ENCODE measurements at places on chromosomes 13 and 19. TPM values are rescaled to one million over a fixed set of nuclear protein-coding genes. Genes with fewer than 3 reads are reported as not detected.
A peak's percentile ranks its signal among the peaks of the same experiment; 100 is the strongest.

DNA sequence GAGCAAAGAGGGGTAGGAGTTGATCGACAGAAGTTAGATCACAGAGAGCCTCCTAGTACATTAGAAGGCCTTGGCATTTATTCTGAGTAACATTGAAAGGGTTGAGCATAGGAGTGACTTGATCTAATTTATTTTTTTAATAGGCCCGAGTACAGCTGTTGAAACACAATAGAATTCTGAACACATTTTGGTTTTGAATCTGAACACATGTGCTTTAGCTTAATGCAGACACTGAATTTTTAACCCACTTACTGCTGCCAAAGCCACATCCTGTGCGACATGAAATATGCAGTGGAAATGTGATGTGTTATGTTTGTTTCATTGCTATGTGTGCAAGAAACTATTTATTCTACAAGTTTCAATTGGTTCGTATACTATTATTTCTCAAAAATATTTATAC is 1505.9 kb downstream of the PCDH9 start:
- DNase-seq: peak; percentile 73

HCST gene
- 2.0 TPM for total RNA-seq

APOC4 gene
- total RNA-seq: not detected

FCAR gene
- total RNA-seq: not detected

- no peak for DNase-seq
Measured at GRCh38 chr13:110280231-110280813, 26.6 kb downstream of the COL4A1 start.

FEM1A gene
- 9.5 TPM for total RNA-seq

METTL21C gene
- total RNA-seq: 0.17 TPM

DNA sequence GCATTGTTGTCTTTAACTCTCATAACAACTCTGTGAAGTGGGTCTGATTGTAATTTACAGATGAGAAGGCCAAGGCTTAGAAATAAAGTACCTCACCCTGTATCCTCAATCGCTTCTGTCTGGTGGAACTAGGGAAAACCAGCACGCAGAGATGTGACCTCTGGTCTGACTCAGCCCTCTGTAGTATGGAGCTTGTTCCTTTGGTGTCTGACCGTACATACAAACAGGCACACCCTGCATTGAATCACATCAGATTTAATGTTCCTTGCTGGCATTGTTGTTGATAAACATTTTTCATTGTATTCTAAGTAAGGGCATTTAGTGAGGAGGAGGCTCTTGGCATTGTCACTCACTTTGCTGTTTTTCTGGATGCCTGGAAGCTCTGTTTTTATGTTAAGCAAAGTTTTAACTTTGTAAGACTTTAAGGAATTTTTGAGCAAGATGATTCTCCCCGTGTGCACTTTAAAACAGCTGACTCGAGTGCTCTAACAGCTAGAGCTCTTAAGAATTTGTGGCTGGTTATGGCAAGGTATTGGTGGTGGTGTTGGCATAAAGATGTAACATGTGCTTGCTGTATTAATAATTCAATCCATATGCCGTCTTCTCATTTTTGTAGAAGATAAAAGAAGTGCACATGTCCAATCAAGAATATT is 89.0 kb upstream of the SPATA13 start:
- DNase-seq: peak; percentile 34

DNA sequence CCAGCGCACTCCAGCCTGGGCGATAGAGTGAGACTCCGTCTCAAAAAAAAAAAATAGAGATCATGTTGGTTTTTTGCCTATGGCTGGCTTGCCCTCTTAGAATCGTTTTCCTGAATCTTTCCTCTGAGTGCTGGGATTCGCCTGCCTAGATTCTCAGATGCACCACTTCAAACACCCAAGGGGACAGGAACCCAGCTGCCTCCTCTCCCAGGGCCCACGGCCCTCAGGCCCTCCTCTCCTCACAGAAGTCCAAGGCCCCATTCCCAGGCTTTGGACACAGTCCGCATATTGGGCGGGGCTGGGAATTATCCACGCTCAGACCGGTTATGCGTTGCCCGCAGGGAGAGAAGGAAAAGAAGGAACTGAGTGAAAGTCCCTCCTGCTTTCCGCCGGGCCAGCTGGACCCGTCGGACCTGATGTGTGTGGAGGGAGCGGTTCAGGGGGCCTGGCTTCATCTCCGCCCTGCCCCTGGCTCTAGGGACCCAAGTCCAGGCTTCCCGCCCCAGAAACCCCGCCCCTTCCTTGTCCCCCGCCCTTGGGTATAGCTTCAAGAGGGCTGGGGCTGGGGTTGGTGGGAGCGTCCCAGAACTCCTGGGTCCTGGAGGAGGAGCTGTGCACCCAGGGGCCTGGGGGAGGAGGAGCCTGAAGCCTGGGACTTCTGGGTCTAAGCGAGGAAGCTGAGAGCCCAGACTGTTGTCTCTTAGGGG is 5.8 kb downstream of the PPFIA3 start:
- DNase-seq: no peak

PSG11 gene
- not detected for total RNA-seq

- DNase-seq: no peak
Measured at GRCh38 chr19:33282036-33282671, 20.2 kb downstream of the CEBPA start.

GRCh38 chr13:30647420-30647819 is 29.7 kb downstream of the USPL1 start:
- DNase-seq: no peak

- peak; percentile 89 for DNase-seq
Measured at GRCh38 chr19:29212648-29213573, at the start of gene UQCRFS1. TSS of gene UQCRFS1 (minus strand) at chr19:29213151. CDS start at chr19:29213118, 33 bp downstream.

GRCh38 chr13:30796132-30796572 is 60.8 kb downstream of the ALOX5AP start:
- DNase-seq: peak; percentile 59

- no peak for DNase-seq
Measured at GRCh38 chr13:46864941-46865340, 31.9 kb downstream of the HTR2A start.

GSX1 gene
- total RNA-seq: not detected

GRCh38 chr19:752652-753517 is 2.0 kb downstream of the MISP start:
- peak; percentile 92 for DNase-seq

- no peak for DNase-seq
Measured at GRCh38 chr13:94764576-94765321, 52.4 kb upstream of the SOX21 start.

- no peak for DNase-seq
Measured at GRCh38 chr13:84810781-84811180, 928.5 kb upstream of the SLITRK1 start.

DNA sequence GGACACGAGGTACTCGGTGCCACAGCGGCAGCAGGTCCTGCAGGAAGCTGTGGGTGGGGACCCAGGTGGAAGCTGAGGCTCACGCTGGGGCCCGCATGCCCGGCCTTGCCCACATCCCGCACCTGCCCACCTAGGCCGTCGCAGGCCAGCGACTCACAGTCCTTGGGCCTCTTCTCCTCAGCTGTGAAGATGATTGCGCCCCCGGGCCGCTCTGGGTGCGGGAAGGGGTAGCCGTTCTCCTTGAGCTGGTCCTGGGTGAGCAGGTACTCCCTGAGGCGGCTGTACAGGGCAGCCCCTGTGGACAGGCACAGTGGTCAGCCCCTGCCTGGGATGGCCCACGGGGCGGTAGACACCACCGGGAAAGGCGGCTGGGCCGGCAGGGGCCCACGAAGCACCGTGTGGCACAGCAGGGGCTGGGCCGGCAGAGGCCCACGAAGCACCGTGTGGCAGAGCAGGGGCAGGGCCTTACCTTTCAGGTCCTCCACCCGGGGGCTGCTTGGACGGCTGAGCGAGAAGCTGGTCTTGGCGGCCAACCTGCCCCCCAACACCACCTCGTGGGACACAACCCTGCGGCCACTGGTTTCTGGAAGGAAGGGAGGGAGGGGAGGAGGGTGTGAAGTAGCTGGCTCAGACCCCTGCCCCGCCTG is 6.6 kb upstream of the ATP8B3 start:
- DNase-seq: no peak

GRCh38 chr19:29773141-29773540 is 38.6 kb upstream of the CCNE1 start:
- no peak for DNase-seq

RAB3A gene
- 2.0 TPM for total RNA-seq

FPR2 gene
- total RNA-seq: not detected

DNA sequence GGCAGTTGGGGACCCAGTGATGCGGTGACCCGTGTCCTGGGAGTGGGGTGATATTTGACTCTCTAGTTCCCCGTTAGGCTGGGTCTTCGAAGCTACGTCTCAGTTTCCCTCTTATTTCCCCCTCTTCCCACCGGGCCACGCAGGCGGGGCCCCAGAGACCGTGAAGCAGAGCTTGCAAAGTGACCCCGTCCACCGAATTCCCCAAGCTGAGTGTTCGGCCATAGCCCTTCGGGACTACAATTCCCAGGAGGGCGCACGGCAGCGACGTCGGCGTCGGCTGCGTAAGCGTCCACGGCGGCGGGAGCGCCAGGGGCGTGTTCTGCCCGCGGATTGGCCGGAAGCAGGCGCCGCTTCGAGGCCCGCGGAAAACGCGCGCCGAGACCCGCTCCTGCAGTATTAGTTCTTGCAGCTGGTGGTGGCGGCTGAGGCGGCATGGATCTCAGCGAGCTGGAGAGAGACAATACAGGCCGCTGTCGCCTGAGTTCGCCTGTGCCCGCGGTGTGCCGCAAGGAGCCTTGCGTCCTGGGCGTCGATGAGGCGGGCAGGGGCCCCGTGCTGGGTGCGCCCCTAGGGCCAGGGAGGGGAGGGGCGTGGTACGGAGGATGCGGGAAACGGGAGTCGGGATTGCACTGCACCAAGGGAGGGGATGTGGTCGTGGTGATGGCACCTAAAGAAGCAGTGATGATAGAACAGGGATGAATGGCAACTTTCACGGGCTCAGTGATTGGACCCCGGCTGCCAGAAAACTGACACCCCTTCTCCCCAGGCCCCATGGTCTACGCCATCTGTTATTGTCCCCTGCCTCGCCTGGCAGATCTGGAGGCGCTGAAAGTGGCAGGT is at the start of gene RNASEH2A:
TSS of gene RNASEH2A (plus strand) at position 343 of the 840 bp plus-strand sequence. CDS start at position 433, 90 bp downstream.
- peak; percentile 89 for DNase-seq

FKBP8 gene
- total RNA-seq: 289 TPM

FCHO1 gene
- under 0.01 TPM for total RNA-seq

DNA sequence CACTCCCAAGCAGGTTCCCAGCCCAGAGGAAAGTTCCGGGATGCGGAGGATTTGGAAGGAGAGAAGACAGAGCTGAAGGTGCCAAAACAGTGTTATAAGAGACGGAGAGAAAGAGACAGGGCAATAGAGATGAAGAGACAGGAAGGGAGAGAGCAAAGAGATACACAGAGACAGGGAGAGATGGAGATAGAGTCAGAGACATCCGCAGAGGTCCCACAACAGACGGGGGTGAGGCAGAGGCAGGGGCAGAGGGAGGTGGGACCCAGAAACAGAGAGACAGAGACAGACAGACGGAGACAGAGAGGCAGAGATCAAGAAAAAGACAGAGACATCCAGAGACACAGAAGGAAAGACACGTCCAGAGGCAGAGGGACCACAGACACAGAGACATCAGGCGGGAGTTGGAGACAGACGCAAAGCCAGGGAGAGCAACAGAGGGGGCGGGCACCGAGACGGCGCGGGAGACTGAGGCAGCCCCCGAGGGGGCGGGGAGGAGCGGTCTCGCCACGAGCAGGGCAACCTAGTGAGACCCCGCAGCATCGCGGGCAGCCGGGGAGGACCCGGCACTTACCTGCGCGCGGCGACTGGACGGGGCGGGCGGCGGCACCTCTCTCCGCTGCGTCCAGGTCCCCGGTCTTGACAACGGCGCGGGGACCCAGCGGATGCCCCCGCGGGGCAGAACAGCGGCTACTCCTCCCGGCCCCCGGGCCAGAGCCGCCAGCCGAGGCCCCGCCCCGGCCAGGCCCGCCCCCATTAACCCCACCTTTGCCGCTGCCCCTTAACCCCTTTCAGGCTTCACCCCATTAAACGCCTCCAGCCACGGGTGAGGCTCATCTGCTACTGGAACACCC is at the start of gene GPR4:
TSS of gene GPR4 (minus strand) at position 689 of the 851 bp plus-strand sequence. CDS start 10,346 bp downstream, outside the sequence.
- DNase-seq: no peak

- DNase-seq: peak; percentile 51
Measured at GRCh38 chr13:42964761-42965161, 27.3 kb downstream of the EPSTI1 start.

DNA sequence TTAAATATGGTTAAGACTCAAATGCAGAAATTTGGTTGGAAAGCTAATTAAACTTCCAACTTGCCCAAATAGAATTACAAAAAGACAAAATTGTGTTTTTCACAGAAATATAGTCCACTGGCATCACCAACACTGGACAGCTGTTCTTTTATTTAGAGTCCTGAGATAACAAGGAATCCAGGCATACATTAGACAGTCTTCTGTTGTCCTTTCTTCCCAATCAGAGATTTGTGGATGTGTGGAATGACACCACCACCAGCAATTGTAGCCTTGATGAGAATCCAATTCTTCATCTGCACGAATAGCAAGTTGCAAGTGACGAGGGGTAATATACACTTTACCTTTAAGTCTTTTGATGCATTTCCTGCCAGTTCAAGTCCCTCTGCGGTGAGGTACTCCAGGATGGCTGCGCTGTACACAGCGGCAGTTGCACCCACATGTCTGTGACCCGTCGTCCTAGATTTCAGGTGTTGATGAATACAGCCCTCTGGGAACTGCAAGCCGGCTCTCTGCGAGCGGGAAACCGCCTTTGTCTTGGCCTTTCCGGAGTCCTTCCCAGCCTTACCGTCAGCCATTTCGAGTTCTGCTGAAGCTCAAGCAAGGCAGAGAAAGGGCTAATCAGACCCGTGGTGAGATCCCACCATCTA is 14.7 kb downstream of the UBAC2 start:
- no peak for DNase-seq

DNA sequence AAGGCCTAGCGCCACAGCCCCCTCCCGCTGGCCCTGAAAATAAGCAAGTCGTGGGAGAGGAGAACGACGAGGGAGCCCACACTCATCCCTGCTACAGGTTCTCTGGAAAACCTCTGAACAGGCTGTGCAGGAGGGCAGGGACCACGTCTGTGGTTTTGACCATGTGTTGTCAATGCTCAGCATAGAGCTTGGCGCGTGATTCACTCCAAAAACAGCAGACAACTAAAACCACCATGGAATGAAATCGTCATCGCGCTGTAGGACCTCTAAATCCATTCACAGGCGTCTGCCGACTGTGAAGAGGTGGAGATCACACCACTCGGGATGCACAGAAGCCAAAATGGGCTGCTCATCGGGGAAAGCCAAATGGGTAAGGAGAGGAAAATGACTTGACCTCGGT is 121.3 kb downstream of the COL4A1 start:
- DNase-seq: peak; percentile 96

MCEMP1 gene
- not detected for total RNA-seq

DNA sequence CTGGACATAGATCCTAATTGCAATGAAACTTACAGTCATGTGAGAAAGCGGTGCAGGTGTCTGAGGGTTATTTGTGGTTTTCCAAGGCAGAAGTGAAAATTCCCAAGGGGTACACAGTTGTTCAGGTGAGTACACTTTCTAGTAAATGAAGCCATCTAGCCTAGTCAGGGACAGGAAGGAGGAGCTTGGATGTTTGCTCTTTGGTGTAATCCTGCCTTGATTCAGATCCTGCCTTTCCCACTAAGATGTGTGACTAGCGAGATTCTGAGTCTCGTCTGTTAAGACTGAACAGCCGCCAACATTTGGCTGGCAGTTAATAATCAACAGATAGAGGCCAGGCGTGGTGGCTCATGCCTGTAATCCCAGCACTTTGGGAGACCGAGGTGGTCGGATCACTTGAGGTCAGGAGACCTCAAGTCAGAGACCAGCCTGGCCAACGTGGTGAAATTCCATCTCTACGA is 2.5 kb downstream of the RPS9 start:
- peak; percentile 21 for DNase-seq

CUL4A gene
- total RNA-seq: 98.4 TPM
